Osteoblast (primary cell): ENCODE measurements at places on chromosomes 2 and 18. TPM values are rescaled to one million over a fixed set of nuclear protein-coding genes. Genes with fewer than 3 reads are reported as not detected.

Gene EFEMP1
- total RNA-seq, result 1,402 and 1,564 TPM in 2 replicates

Gene GAL3ST2
- total RNA-seq, result 0.29 and 0.36 TPM in 2 replicates

Gene EPC2
- 27.7 and 29.3 TPM in 2 replicates for total RNA-seq

Gene LTBP1
- total RNA-seq, result 158 and 224 TPM in 2 replicates
